SK-N-SH treated with all-trans-retinoic acid at 6 μM for 48 hours (cell line): ENCODE measurements at places on chromosomes 11 and 22.

GRCh38 chr11:26234451-26234850, 97.5 kb upstream of the ANO3 start:
- no peak for ATAC-seq

DNA sequence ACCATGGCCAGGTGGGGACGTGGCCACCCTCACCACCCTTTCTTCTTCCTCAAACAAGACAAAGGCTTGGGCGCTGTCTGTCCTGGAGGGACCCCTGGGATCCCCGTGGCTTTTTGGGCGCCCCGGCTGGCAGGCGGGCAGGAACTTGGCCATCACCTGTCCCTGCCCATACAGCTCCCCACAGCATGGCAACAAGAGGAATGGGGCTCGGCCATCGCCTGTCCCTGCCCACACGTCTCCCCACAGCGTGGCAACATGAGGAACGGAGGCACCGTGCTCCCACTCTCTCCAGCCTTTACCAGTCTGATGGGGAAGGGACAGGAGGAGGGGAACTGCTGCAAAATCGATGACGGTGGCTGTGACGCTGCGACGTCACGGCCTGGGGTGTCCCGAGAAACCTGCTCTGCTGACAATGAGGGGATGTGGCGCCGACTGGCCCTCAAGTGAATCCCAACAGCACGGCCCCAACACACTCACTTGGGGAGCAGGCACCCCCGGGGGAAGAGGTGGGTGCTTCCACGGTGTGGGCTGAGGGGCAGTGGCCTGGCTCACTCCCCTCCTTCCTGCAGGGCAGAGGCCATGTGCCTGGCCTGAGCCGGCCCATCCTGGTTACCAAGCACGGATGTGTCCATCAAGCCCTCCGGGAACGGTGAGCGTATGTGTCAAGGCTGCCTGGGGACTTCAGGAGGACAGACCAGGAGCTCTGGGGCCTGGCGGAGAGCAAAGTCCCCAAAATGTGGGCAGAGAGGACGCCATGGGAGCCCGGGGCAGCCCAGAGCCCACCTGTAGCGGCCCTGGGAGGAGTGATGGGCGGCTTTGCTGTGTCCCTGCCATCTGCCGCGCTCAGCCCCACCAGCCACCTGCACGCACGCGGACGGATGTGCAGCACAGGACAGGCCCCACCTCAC, 30.4 kb downstream of the TOLLIP start:
- no peak for ATAC-seq

DNA sequence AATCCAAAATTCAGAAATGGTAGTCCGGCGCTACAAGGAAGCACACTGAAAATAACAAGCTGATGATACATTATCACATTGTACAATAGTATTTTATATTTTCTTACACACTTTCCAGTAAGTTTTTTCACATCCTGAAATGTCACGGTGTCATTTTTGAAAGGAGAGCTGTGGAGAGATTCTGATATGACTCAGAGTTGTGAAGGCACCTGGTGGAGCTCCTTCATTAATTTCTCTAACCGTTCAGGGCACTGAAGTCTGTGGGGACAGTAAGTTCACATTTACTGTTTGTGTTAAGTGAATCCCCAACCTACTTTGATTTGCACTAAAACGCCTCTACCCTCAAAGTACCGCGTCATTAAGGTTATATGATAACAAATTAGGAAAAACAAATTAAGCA, 13.3 kb downstream of the LDHAL6A start:
- no peak for ATAC-seq

- no peak for ATAC-seq
Observed at GRCh38 chr11:105054723-105055493, 9.8 kb upstream of the CARD16 start.

GRCh38 chr11:2381494-2382128, 4.5 kb downstream of the CD81 start:
- no peak for ATAC-seq

GRCh38 chr11:117423046-117423575, 95.5 kb downstream of the CEP164 start:
- ATAC-seq: no peak

DNA sequence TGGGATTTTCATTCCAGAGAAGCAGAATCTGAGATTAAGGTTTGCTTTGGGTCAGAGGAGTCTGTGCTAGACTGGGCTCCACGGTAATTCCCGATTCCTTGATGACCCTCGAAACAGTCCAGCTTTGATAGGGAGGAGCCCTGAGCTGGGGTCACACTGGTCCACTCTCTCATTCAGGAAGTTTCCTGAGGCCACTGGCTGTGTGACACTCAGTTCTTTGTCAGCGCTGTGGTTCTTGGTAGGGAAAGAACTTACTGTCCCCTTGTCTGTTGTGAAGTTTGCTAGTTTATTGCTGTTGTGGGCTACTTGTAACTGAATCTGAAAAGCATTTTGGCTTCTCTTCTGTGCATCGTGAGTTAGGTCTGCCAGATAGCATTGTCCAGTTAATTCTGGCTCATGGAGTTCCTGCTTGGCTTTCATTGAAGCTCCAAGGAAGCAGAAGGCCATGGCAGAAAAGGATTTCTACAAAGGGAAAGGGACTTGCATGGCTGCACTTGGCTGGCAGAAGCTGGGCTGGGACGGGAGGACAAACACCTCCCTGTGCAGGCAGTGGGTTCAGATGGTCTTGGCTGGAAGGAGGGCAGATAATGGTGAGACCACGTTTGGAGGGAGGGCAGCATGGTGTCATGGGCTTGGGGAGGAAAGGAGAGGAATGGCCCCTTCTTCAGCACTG, 23.3 kb downstream of the BCR start:
- ATAC-seq: no peak

DNA sequence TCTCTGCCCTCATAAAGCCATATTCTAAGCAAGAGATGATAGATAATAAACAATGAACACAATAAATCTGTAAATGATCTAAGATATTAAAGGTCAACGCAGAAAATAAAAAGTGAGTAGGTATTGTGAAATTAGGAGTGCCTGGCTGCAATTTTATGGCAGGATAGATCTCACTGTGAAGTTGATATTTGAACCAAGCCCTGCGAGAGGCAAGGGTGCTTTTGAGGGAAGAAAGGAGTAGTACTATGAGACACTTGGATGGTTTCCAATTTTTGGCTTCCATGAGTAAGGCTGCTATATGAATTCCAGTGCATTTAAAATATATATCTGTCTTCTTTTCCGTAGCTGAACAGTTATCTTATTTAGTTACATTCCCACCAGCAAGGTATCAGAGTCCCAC, 720.0 kb upstream of the CNTN5 start:
- no peak for ATAC-seq
